Activated naive CD4-positive, alpha-beta T cell treated with anti-CD3 and anti-CD28 coated beads for 36 hours (primary cell): ENCODE measurements at places on chromosomes 3 and 15. TPM values are rescaled to one million over a fixed set of nuclear protein-coding genes. Genes with fewer than 3 reads are reported as not detected.
A peak's percentile ranks its signal among the peaks of the same experiment; 100 is the strongest.

GRCh38 chr15:75225951-75226732 lies 24.5 kb downstream of the C15orf39 start:
- DNase-seq = no peak
- H3K4me3 ChIP-seq = no peak overlapping the region
- H3K27me3 ChIP-seq = no peaks in the 10 kb centered on the region

The DPPA4 gene
- total RNA-seq = 0.29 TPM

The CLDN11 gene
- total RNA-seq = not detected

DNA sequence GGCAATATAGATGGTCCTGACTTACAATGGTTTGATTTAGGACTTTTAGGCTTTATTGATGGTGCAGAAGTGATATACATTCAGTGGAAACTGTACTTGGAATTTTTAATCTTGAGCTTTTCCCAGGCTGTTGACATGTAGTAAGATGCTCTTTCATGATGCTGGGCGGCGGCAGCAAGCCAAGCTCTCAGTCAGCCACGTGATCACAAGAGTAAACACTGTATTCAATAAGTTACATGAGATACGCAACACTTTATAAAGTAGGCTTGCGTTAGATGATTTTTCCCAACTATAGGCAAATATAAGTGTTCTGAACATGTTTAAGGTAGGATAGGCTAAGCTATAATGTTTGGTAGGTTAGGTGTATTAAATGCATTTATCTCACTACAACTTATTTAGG lies 17.9 kb downstream of the PARP9 start:
- no peaks in the 10 kb centered on the region for H3K27me3 ChIP-seq
- DNase-seq = no peak
- H3K4me3 ChIP-seq = no peak overlapping the region
- no peaks in the 10 kb centered on the region for H3K4me1 ChIP-seq

- H3K27me3 ChIP-seq = no peaks in the 10 kb centered on the region
- no peak for DNase-seq
- no peaks in the 10 kb centered on the region for H3K36me3 ChIP-seq
Measured at GRCh38 chr3:3792391-3792790, 6.8 kb upstream of the LRRN1 start.

- H3K4me1 ChIP-seq = peaks cover 5% of the 10 kb centered on the region
- no peak overlapping the region for H3K4me3 ChIP-seq
- no peaks in the 10 kb centered on the region for H3K36me3 ChIP-seq
- H3K27me3 ChIP-seq = peaks cover 13% of the 10 kb centered on the region
- H3K27ac ChIP-seq = no peak overlapping the region
Measured at GRCh38 chr3:160480931-160481330, 31.3 kb upstream of the TRIM59 start.

The HSPBAP1 gene
- total RNA-seq = 3.2 TPM

DNA sequence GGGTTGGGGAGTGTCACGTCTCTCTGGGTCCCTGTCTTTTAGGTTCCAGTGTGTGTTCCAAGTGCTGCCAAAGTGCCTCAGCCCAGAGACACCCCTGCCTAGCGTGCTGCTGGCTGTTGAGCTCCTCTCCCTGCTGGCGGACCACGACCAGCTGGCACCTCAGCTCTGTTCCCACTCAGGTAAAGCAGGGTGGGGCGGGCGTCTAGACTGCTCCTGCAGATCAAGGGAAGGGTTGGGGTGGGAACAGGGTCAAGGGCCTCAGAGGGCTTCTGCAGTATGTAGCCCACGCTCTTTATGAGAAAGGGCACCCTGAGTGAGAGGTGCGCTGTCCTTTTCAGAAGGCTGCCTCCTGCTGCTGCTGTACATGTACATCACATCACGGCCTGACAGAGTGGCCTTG lies 17.2 kb downstream of the ATRIP start:
- H3K27ac ChIP-seq = no peak overlapping the region
- no peak overlapping the region for H3K4me3 ChIP-seq
- H3K36me3 ChIP-seq = peaks cover 36% of the 10 kb centered on the region

DNA sequence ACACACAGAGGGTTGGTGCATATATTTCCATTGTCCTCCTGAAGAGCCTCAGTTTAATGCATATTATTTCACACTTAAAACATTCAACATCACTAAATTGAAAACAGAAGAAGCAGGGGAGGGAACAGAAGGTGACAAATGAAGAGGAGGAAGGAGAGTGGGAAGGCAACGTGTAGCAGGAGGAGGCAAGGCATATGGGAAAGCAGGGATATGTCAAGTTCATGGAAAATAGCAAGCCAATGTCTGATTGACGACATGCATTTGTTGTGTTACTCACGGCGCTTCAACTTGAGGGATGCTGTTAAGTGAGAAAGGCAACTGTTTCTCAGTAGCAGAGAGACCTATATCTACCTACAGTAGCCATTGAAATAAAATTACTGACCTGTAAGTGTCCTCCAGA lies 154.5 kb downstream of the NSUN3 start:
- no peaks in the 10 kb centered on the region for H3K36me3 ChIP-seq
- no peak overlapping the region for H3K27ac ChIP-seq
- no peak overlapping the region for H3K4me3 ChIP-seq
- DNase-seq = no peak
- no peaks in the 10 kb centered on the region for H3K4me1 ChIP-seq

- no peaks in the 10 kb centered on the region for H3K27me3 ChIP-seq
- H3K4me1 ChIP-seq = peaks cover 45% of the 10 kb centered on the region
- H3K36me3 ChIP-seq = peaks cover 1% of the 10 kb centered on the region
- no peak overlapping the region for H3K27ac ChIP-seq
- H3K4me3 ChIP-seq = no peak overlapping the region
- DNase-seq = no peak
Measured at GRCh38 chr3:17038141-17038540, 153.4 kb downstream of the PLCL2 start.

DNA sequence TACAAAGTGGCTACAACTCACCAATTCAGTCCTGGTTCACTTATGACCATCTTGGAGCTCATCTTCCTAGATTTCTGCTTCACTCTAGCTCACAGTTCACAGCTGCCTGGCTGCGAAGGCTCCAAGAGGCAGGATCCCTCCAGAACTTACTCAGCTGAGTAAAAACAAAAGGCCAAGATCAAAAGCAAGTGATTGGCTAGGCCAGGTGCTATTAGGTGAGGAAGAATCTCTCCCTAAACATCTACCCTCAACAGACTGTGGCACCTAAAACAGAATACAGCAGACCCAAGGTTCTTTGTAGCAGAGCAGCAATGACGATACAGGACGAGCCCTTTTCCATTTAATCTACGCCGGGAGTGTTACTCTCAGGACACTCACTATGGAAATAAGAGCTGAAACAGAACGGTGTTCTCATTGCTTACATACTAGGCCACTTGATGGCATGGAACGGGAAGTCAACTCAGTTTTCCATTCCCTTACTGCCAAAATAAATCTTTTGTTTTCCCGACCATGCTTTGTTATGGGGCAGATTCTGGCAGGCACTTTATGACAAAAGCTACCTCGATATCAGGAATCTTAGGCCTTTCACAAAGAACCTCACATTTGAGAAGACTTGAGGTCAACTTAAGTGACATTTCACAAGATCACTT lies 901 bp downstream of the ICE2 start:
- H3K4me3 ChIP-seq = peak overlapping the region; percentile 93
- peak; percentile 22 for DNase-seq
- H3K36me3 ChIP-seq = peaks cover 15% of the 10 kb centered on the region
- peaks cover 44% of the 10 kb centered on the region for H3K4me1 ChIP-seq
